Breast epithelium (tissue), 4 donors: ENCODE measurements at places on chromosomes 1 and 21. TPM values are rescaled to one million over a fixed set of nuclear protein-coding genes. Genes with fewer than 3 reads are reported as not detected.

The TSPAN2 gene
- 9.7 TPM for total RNA-seq

The FCGR1A gene
- 8.5 TPM for total RNA-seq

GRCh38 chr1:81922955-81923354 is 122.2 kb downstream of the ADGRL2 start:
- no peaks in the 10 kb centered on the region for H3K27me3 ChIP-seq
- DNase-seq = no peak
- H3K4me1 ChIP-seq = no peaks in the 10 kb centered on the region
- H3K4me3 ChIP-seq = no peak overlapping the region
- H3K36me3 ChIP-seq = no peaks in the 10 kb centered on the region
- no peak overlapping the region for H3K27ac ChIP-seq

DNA sequence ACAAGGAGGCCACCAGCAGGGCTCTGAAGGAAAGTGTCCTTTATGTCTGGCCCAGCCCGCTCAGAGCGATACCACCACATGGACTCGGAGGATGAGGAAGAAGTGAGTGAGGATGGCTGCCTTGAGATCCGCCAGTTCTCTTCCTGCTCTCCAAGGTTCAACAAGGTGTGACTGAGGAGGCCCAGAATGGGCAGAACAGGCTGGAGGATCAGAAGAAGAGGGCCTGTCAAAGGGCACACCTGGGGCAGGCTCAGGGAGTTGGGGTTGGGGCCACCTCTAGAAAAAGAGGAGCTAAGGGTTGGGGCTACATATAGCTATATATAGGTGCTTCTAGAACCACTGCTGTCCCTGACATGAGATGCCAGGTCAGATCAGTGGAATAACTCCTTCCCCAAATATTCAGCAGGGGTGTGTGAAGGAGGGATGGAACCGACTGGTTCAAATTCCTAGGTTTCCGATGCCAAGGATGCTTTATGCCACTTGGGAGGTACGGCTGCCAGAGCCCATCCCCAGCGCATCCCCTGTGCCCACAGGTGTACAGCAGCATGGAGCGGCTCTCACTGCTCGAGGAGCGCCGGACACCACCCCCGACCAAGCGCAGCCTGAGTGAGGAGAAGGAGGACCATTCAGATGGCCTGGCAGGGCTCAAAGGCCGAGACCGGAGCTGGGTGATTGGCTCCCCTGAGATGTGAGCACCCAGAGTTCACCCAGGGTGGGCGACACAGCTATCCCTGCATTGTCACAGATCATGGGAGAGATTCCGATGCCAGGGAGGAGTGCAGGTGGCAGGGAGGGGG is 102.2 kb downstream of the PIK3R3 start:
- no peaks in the 10 kb centered on the region for H3K36me3 ChIP-seq
- H3K4me1 ChIP-seq = no peaks in the 10 kb centered on the region
- no peak overlapping the region for H3K4me3 ChIP-seq
- no peaks in the 10 kb centered on the region for H3K27me3 ChIP-seq
- DNase-seq = no peak

- DNase-seq = no peak
- H3K4me1 ChIP-seq = no peaks in the 10 kb centered on the region
- H3K4me3 ChIP-seq = no peak overlapping the region
- H3K27me3 ChIP-seq = no peaks in the 10 kb centered on the region
- no peaks in the 10 kb centered on the region for H3K36me3 ChIP-seq
- H3K27ac ChIP-seq = no peak overlapping the region
Observed at GRCh38 chr1:178581351-178582303, 68.7 kb downstream of the TEX35 start.

GRCh38 chr1:228120857-228121489 is 11.9 kb upstream of the MRPL55 start:
- DNase-seq = no peak
- no peak overlapping the region for H3K4me3 ChIP-seq
- H3K27me3 ChIP-seq = no peaks in the 10 kb centered on the region
- H3K27ac ChIP-seq = peak overlapping the region; percentile 14
- H3K36me3 ChIP-seq = no peaks in the 10 kb centered on the region

GRCh38 chr1:156502894-156503697 is 2.5 kb upstream of the MEF2D start:
- H3K4me3 ChIP-seq = no peak overlapping the region
- H3K4me1 ChIP-seq = peaks cover 13% of the 10 kb centered on the region
- no peaks in the 10 kb centered on the region for H3K27me3 ChIP-seq
- DNase-seq = peak; percentile 92
- no peaks in the 10 kb centered on the region for H3K36me3 ChIP-seq
